ENCODE measurements at places on chromosomes 3 and 15.
A peak's percentile ranks its signal among the peaks of the same experiment; 100 is the strongest.

GRCh38 chr15:80590761-80591355, 104.3 kb upstream of the ABHD17C start:
- no peak for DNase-seq

GRCh38 chr3:45437383-45437782, 49.0 kb downstream of the LARS2 start:
- no peak for DNase-seq

- DNase-seq = no peak
These were observed 5.3 kb upstream of the CEMIP start for GRCh38 chr15:80773792-80774352.

DNA sequence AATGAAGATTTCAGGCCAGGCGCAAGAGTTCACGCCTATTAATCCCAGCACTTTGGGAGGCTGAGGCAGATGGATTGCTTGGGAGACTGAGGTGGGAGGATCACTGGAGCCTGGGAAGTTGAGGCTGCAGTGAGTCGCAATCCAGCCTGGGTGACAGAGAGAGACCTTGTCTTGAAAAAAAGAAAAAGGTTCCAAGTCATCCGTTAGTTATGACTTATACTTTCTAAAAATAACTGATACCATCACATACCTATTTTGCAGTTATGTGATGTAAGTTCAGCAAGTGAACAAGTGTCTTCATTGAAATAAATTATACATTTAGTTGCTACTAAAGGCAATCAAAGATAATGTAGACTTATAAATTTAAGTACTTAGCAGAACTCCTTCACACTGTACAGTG, 22.1 kb downstream of the CLPX start:
- DNase-seq = no peak

GRCh38 chr15:98083203-98083910, 122.9 kb downstream of the ARRDC4 start:
- no peak for DNase-seq

GRCh38 chr15:90104551-90104950, 2.3 kb upstream of the IDH2 start:
- DNase-seq = no peak

GRCh38 chr3:148319161-148319915, 378.4 kb upstream of the AGTR1 start:
- no peak for DNase-seq

GRCh38 chr3:117450026-117450425, 740.4 kb downstream of the TUSC7 start:
- DNase-seq = no peak

- DNase-seq = no peak
These were observed 70.7 kb upstream of the SYN2 start for GRCh38 chr3:11933529-11933928.

- DNase-seq = no peak
These were observed 459.5 kb downstream of the DIPK2A start for GRCh38 chr3:144431134-144431533.

GRCh38 chr3:109050591-109051167, 67.3 kb downstream of the MORC1 start:
- DNase-seq = no peak

GRCh38 chr3:129281726-129282125, 3.1 kb downstream of the HMCES start:
- DNase-seq = no peak

DNA sequence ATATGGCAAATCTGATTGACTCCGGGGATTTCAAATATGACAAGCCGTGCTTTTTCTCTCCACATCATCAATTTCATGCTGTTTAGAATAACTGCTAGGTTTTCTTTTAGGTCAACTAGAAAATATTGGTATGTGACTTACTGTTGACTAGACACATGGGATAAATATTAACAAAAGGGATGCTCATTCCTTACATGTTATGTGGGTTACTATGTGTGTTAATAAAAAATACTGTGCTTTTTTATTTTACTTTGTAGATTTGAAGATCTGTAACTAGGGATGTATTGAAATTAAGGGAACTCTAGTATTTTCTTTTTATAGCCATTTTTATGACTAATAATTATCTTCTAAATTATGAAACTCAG, 264.6 kb upstream of the COL8A1 start:
- no peak for DNase-seq

GRCh38 chr3:124730129-124730940, at the start of gene UMPS:
UMPS (plus strand) TSS chr3:124730452; CDS start chr3:124730472, 20 bp downstream.
- peak; percentile 60 for DNase-seq

DNA sequence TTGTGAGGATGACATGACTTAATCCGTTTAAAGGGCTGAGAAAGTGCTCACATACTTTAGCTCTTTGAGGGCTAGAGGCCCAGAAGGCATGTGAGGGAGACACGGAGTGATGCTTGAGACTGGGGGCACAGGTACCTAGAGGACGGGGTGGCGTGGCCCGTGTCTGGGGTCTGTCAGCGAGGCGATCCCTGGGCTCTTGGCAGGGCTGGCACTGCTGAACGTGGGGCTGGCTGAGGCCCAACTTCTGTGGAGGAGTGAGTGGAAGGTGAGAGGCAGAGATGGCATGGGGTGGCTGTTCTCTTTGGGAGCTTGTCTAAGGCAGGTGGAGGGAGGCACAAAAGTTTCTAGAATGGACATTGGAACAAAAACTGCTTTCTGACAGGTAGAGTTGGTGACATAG, 9.5 kb downstream of the SEMA4B start:
- no peak for DNase-seq

DNA sequence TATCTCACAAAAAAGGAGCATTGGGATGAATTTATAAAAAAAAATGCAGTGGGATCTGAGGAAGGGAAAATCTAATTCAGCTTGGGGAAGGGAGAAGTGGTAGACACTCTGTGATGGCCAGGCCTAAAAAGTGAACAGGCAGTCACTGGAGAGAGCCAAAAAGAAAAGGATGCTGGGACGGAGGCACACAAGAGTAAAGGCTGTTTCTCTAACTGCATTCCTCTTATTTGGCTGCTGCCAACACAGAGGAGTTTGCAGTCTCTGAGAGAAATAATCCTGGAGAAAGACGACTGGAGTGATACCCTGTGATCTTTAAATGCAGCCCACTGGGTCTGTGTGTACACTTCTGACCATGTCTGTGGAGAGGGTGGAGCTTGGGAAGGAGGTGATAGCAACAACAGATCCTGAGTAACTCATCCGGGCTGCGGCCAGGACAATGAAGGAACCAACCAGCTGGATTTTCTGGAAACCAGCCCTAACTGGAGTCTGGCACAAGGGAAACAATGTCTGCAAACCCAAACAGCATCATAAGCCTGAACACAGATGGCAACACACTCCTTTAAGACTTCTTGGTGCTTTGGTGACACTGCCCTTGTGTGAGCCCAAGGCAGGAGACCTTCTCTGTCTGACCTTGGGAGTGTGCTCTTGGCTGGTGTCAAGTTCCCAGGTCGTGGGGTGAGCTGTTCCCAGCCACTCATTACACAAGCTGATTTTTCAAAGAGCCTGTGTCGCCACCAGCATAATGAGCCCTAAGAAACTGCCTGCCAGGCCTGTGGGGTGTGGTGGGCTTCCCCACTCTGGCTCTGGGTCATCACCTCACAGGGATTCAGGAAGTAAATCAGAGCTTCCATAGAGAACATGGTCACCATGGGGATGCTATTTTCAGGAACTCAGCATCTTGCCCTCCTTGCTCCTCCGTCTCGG, 8.0 kb downstream of the FYCO1 start:
- peak; percentile 6 for DNase-seq

- no peak for DNase-seq
These were observed 127.2 kb downstream of the EBLN2 start for GRCh38 chr3:73188707-73189106.

- DNase-seq = no peak
These were observed 268.0 kb upstream of the ARHGEF26 start for GRCh38 chr3:153853163-153853562.

- no peak for DNase-seq
These were observed 13.0 kb upstream of the BTLA start for GRCh38 chr3:112512320-112512719.
